ENCODE measurements at places on chromosomes 13 and 19.

- DNase-seq, result no peak
Observed at GRCh38 chr13:111904166-111904565, 162.8 kb upstream of the SOX1 start.

GRCh38 chr13:41562083-41562482 lies 104.7 kb downstream of the RGCC start:
- peak; percentile 88 for DNase-seq

DNA sequence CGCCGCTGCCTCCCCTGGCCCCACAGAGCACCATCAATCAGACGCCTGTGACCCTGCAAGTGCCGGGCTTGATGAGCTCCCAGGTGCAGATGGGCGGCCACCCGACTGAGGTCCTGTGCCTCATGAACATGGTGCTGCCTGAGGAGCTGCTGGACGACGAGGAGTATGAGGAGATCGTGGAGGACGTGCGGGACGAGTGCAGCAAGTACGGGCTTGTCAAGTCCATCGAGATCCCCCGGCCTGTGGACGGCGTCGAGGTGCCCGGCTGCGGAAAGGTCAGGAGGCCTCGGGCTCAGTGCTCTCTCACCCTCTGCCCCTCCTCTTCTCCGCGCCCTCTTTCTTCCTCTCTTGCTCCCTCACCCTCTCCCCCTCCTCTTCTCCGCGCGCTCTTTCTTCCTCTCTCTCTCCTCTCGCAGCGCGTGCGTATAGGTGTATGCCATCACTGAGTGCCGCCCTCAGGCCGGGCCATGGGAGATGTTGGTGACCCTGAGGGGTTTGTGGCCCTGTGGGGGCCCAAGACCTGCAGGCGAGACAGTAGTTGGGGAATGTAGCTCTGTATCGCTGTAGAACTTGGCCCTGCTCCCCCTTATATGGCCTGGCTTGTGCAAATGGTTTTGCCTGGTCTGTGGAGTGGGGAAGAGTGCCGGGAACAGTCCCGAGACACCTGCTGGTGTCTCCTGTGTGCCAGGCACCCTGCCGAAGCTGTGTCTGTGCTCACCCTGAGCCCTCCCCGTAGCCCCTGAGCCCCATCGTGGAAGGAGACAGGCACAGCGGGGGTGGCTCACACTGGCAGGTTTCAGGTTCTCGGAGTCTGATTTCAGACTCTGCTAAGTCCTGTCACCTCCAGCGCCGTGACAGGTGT lies 5.4 kb upstream of the EPN1 start:
- DNase-seq, result no peak

- DNase-seq, result no peak
Observed at GRCh38 chr19:56133858-56134653, 7.0 kb upstream of the ZNF444 start.

- peak; percentile 20 for DNase-seq
Observed at GRCh38 chr13:90622541-90622940, 724.9 kb upstream of the MIR17HG start.

GRCh38 chr13:31998131-31998530 lies 33.4 kb upstream of the FRY start:
- no peak for DNase-seq

DNA sequence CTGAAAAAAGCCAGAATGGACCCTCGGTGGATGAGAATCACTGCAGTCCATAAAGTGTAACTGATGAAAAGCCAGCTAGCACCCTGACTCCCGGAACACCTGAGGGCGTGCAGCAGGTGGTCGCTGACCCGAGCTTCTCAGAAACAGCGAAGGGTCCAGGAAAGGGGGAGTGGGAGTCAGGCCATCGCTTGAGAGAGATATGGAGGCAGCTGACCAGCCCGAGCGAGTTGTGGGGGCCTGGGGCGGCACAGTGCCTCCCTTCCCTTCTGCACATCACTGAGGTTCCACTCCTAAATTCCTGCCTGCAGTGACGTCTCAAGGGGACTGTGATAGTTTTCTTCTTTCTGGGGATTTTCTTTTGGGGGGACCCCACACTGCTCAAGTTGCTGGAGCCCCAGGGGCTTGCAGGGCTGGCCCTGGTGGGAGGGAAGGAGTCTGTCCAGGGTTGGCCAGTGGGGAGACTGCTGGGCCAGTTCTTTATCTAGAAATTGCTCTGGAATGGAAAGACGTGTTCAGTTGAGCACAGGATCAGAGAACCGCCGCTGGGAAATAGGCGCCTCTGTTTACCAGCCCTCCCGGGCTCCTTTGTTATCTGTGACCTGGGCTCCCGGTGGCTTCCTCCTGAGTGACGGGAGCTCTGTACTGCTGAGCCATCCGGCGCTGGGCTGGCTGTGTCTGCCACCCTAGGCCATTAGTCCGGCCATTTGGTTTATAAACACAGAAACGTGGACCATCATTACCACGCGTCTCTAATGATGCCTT lies 71.3 kb downstream of the RAB20 start:
- no peak for DNase-seq

DNA sequence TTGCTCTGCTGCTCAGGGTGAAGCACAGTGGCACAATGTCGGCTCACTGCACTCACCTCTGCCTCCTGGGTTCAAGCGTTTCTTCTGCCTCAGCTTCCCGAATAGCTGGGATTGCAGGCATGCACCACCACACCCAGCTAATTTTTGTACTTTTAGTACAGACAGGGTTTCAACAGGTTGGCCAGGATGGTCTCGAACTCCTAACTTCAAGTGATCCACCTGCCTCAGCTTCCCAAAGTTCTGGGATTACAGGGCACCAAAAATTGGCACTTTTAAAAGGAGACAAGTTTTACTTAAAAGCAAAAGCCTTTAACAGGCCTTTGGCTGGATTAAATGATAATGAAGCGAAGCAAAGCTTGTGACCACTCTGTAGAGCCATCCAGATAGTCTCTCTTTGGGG lies 12.5 kb upstream of the TSHZ3 start:
- DNase-seq, result no peak

GRCh38 chr19:1000095-1000494 lies at the start of gene GRIN3B:
Gene GRIN3B, plus strand, starts transcription at chr19:1000419. Its CDS starts 19 bp downstream, at chr19:1000438.
- peak; percentile 75 for DNase-seq

- DNase-seq, result no peak
Observed at GRCh38 chr19:43457809-43458208, 7.6 kb downstream of the LYPD3 start.

DNA sequence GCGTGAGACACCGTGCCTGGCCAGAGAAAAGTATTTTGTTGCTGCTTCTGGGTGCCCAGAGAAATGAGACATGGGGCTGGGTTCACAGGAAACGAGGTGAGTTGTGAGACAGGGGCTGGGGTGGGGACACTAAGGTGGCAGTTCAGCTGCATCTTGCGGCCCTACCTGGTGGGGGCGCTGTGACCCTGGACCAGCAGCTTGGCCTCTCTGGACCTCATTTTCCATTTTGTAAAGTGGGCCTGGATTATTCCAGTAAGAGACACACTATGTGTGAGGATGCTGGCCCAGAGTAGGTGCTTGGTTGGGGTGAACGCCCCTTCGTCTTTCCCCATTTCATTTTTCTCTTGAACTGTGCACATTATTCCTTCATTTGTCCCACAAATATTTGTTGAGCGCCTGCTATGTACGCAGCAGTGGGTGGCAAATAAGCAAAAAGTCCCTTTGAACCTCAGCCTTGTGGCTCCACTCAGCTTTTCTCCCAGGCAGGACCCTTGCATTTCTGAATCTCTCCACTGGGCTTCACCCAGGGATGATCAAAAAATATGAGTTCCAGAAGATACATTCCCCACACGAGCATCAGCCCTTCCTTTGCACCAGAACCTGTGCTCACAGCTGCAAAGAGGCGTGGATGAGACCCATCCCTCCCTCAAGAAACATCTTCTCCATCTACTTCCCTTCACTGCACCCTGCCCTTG lies 26.6 kb upstream of the OR10H1 start:
- no peak for DNase-seq

DNA sequence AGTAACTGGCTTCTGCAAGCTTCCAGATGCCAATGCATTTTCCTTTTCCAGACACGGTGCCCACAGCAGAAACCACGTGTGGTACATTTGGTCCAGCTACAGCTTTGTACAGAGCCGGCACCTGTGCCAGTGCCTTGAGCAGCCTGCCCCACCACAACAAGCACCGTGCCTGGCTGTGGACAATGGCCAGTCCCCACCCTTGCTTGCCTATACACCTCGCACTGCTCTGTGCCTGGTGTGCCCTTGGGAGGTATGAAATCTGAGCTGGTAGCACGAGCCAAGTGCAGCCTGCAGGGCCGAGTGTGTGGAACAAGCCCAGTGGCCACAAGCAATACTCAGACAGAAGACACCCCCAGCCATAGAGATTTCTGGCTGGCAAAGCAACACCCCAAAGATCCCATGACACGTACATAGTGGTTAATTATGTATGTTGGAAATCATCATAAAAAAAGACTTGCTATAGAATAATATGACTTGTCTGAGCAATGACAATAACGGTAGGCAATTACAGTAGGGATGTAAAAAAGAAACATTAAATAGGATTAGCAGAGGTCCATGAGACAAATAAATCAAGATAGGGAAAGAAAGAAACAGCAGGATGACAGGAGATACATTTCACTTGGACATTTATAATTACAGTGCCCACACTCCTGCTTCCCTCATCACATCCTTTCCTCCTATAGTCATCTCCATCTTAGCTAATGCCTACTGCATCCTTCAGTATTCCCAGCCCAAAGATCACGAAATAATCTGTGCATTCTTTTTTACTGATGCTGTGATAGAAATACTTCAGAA lies 1399.5 kb downstream of the PCDH9 start:
- DNase-seq, result no peak

- peak; percentile 36 for DNase-seq
Observed at GRCh38 chr19:883661-884211, 9.3 kb downstream of the MED16 start.

DNA sequence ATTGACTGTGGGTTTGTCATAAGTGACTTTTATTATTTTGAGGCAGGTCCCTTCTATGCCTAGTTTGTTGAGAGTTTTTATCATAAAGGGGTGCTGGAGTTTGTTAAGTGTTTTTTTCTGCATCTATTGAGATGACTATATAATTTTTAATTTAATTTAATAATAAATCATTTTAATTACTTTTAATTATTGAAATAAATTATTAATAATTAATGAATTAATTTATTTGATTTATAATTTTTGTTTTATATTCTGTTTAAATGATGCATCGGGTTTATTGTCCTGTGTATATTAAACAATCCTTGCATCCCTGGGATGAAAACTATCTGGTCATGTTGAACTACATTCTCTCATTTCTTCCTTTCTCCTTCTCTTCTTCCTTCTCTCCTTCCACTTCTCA lies 1352.2 kb upstream of the PRR20A start:
- no peak for DNase-seq

DNA sequence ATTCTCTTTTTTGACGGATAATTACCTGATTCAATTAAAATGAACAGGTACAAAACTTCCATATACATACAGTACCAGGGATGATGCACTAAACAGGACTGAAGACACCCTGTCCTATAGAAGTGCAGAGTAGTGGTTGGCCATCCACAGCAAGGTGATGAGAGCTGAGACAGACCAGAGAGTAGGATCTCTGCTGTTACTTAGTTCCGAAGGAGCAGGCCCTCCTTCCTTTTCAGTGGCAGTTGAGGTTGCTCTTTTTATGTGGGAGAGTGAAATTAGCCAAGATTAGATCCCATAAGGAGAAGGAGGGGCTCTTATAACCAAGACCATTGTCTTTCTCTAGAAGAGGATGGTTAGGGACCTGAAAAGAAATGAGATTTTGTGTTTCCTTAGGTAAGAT lies 4.0 kb downstream of the PDS5B start:
- peak; percentile 14 for DNase-seq

DNA sequence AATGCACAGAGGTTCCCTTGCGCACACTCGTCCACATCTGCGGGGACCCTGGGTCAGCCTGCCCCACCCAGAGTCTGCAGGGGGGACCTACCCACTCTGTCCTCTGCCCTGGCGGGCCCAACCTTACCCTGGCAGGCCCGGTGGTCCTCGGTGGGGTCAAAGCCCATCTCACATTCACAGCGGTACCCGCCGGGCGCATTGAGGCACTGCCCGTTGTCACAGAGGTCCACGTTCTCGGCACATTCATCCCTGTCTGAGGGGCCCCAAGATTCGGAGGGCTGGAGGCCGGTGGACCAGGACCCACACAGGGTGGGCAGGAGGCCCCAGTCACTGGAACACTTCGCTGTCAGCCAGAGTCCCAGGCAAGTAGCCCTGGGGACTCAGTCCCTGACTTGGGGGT lies 38.5 kb downstream of the FBN3 start:
- DNase-seq, result no peak

DNA sequence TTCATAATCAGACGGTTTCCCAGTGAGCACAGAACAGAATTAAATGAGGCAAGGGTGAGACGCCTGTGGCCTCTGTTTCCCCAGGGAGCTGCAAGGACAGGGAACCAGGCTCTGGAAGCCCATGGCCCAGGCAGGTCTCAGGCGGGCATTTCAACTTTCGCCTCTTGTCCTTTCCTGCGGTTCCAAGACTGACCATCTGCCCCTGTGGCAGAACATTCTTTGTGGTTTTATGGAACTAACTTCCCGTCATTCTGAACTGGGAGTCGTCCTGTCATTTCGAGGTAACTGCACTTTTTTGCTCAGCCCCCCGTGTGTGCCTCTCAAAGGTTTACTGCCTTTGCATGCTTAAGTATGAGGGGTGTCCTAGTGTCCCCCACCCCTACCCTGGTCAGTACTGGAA lies 70.9 kb downstream of the KL start:
- DNase-seq, result peak; percentile 55

GRCh38 chr13:63455938-63456337 lies 2040.3 kb upstream of the PCDH20 start:
- DNase-seq, result no peak

DNA sequence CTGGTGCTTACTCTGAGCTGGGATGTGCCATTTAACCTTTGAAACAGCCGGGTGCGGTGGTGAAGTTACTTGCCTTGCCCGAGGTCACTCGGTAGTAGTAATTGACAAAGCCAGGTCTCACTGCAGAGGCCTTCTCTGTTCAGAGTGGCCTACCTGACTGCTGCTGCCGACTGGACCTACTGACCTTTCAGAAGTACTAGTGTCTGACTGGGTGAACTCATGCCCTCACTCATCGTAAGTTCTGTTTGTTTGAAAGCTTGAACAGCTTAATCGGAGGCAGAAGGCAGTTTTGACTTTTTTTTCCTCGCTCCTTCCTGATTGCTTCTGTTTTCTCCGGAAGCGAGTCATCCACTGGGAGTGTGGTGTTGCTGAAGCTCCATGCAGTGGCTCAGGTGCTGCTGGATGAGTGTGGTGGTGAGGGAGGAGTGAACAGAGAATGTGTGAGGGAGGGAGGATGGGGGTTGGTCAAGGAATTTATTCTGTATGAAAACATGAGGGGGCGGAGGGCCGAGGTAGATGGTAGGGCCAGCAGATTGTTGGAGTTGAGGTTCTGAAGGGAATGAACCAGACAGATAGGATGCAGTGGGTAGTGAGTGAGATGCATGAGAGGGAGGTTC lies 2.7 kb downstream of the SPINT2 start:
- peak; percentile 62 for DNase-seq

GRCh38 chr19:5006201-5006600 lies 37.3 kb downstream of the KDM4B start:
- no peak for DNase-seq

- DNase-seq, result no peak
Observed at GRCh38 chr19:48044561-48044960, 682 bp upstream of the CABP5 start.

- DNase-seq, result peak; percentile 94
Observed at GRCh38 chr19:49808711-49809159, 4.4 kb downstream of the FUZ start.

Data from astrocyte of the hippocampus (primary cell).